ENCODE measurements at places on chromosomes 2 and 18. TPM values are rescaled to one million over a fixed set of nuclear protein-coding genes. Genes with fewer than 3 reads are reported as not detected.

The GDF7 gene
- 9.0 TPM for total RNA-seq

The KIAA2012 gene
- not detected for total RNA-seq

The CCBE1 gene
- 22.8 TPM for total RNA-seq

The ZNF514 gene
- 19.0 TPM for total RNA-seq

The CRYBA2 gene
- not detected for total RNA-seq

The REG3A gene
- not detected for total RNA-seq

The ALLC gene
- not detected for total RNA-seq

DNA sequence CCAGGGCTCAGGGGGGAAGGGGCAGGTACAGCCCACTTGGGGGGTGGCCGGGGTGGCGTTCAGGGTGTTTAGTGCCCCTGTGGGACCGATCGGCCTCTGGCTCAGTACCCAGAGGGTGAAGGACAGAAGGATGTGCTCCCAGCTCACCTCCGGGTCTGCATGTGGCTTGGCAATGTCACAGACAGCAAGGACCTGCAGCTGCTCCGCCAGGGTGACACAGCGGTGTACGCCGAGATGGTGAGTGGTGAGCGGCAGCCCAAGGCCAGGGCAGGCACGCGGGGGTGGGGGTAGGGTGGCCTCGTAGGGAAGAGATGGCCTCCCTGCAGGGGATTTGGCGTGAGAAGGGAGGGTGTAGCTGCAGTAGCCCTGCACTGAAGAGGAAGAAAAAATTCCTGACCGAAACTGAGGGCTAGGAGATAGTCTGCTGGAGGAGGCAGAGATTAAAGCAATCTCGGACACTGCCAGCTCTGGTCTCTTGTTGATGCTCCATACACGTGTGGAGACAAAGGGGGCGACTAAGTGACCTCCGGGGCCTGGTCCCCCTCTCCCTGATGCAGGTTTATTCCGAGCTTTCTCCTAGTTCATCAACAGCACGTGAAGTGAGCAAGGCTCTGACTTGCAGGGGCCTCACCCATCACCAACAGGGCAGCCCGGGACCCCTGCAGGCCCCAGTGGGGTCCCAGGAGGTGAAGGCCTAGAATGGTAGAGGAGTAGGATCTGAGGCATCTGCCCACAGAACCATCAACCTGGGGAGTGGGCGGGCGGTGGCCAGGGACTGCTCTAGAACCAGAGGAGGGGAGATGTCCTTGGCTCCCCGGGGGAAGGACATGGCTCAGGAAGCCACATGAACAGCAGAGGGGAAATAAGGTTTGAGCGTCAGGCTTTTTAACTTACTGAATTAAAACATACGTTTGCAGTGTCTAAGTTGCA, 45.4 kb downstream of the FER1L5 start:
- DNase-seq, result no peak

GRCh38 chr2:205654878-205655605, 27.3 kb upstream of the NRP2 start:
- DNase-seq, result no peak

DNA sequence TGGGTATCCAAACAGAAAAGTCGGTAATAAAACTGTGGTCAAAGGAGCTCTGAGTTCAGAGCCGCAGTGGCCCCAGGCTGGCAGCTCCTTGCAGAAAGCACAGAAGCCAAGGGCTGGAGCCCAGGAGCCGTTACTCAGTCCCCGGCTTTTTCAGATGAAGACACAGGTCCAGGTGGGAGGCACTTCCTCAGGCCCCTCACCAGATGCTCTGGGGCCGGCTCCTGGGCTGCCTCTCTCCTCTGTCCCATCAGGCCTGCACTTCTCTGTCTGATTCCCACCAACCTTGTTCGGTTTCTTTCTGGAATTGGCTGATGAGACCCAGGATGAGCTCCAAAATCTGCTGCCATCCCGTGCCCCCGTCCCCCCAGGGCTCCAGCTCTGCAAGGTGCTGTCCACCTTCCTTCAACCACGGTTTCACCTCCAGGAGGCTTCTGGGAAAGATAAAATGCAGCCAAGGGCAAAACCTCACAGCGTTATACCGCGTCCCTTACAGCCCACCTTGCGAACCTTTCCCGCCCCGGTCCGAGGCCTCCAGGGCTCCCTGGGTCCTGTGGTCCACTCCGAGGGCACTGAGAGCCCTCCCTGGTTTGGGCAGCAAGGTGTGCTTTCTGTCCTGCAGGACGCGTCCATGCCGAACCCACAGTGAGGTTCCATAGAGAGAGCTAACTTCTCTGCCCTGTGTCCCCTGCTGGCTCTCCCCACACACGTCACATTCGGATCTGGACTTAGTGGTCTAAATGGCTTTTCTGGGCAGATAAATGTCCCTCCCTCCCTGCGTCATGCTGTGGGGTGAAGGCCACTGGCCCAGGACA, 102.9 kb downstream of the TPO start:
- no peak for DNase-seq

DNA sequence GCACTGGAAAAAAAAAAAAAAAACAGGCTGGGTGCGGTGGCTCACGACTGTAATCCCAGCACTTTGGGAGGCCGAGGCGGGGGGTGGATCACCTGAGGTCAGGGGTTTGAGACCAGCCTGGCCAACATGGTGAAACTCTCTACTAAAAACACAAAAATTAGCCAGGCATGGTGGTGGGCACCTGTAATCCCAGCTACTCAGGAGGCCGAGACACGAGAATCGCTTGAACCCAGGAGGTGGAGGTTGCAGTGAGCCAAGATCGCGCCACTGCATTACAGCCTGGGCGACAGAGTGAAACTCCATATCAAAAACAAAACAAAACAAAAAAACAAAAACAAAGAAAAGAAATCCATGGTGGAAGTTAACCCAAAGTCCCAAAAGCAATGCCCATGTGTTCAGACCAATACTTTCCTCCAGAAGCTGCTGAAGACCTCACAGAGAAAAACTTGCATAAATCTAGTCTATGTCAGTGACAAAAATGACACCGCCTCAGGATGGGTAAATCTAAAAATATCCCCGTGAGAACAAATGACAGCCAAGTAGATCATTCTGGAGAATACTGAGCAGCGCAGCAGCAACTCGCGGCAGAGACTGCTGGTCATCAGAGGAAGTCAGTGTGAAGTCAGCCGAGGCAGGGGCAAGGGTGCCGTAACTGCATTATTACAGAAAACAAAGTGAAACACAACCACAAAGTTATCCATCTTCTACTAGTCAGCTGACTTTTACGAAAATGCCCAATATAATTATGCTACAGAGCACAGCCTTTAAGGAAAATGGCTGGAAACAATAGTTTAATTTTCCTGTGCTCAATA, 41.0 kb downstream of the LPIN2 start:
- no peak for DNase-seq

- no peak for DNase-seq
These were observed 26.4 kb upstream of the FZD7 start for GRCh38 chr2:202007015-202007982.

- no peak for DNase-seq
These were observed 1304.4 kb upstream of the ACVR2A start for GRCh38 chr2:146540271-146540932.

- no peak for DNase-seq
These were observed at the start of gene TET3 for GRCh38 chr2:73984203-73984921. Gene TET3 (plus strand): TSS chr2:73984910. CDS start chr2:73986404, 1,494 bp downstream.

DNA sequence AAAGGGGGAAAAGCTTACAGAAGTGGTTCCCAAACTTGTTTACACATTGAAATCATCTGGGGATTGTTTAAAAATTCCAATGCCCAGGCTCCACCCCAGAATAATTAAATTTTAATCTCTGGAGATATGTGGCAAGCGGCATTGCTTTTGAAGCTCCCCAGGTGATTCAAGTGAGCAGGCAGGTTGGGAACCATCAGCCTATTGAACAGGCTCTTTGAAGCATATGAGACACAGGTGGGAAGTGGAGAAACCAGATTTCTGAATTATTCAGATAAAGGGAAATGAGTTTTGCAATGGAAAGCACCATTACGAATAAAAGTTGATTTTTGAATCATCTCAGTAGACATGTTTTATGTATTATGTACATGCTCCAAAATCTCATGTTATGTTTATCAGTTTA, 57.6 kb upstream of the NOSTRIN start:
- no peak for DNase-seq

DNA sequence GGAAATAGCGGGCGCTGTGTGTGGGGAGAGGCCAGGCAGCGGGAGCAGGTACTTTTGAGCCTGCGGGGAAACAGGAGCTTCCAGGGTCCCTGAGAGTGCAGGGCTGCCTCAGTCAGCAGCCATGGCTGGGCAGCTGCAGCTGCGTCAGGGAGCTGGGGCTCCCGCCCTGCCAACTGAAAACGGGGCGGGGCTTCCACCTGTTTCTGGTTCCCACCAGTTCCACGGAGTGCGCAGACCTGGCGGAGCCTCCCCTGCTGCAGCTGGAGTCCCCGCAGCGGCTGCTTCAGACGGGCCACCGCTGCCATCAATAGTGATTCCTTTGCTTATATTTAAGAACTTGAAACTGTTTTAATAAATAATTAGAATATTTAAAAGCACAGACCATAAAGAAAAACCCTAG, 30.6 kb upstream of the RPRM start:
- DNase-seq, result no peak

All from osteocyte (in vitro differentiated cells).